Urinary bladder (tissue), 4 donors: ENCODE measurements at places on chromosomes 1 and 21. TPM values are rescaled to one million over a fixed set of nuclear protein-coding genes. Genes with fewer than 3 reads are reported as not detected.

Gene ZYG11A
- total RNA-seq, result 0.85 TPM

Gene CFHR3
- 0.48 TPM for total RNA-seq

Gene KCNQ4
- 2.0 TPM for total RNA-seq

Gene CR1L
- 1.7 TPM for total RNA-seq

Gene VCAM1
- total RNA-seq, result 136 TPM

Gene PAPPA2
- 4.6 TPM for total RNA-seq

Gene C1orf87
- not detected for total RNA-seq

Gene F13B
- not detected for total RNA-seq

Gene CNR2
- 0.11 TPM for total RNA-seq

Gene NTNG1
- total RNA-seq, result 24.4 TPM

Gene CYP4Z1
- total RNA-seq, result 0.53 TPM

Gene PODN
- 17.1 TPM for total RNA-seq

Gene RPL5
- 1,628 TPM for total RNA-seq

Gene ZNF691
- total RNA-seq, result 10.3 TPM

Gene SPRR1A
- total RNA-seq, result not detected

Gene BSND
- not detected for total RNA-seq

Gene CRYBG2
- total RNA-seq, result 1.5 TPM

Gene EPHA10
- 0.05 TPM for total RNA-seq

Gene GREM2
- total RNA-seq, result 4.7 TPM

Gene MPL
- not detected for total RNA-seq

Gene CKS1B
- total RNA-seq, result 38.4 TPM

Gene MCOLN3
- 3.0 TPM for total RNA-seq

Gene ZNF670
- total RNA-seq, result 8.7 TPM
